Tibial artery (tissue), 4 donors: ENCODE measurements at places on chromosomes 4 and X.

DNA sequence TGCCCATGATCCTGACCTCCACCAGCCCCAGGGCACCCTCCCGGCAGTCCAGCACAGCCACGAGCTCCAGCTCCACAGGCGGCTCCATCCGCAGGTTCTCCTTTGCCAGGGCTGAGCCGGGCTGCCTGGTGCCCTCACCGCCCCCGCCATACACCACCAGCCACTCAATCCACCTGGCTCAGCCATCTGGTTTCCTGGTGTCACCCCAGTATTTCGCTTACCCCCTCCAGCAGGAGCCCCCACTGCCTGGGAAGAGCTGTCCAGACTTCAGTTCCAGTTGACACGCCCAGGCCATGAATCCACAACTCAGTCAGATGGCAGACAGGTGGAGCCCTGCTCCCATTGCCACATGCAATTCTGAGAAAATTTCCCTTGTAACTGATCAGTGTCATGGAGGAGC is 3.9 kb downstream of the SHISA3 start:
- no peak for DNase-seq

GRCh38 chrX:16251782-16252181 is 84.5 kb downstream of the MAGEB17 start:
- no peak for DNase-seq

GRCh38 chr4:13766761-13767540 is 139.4 kb upstream of the BOD1L1 start:
- DNase-seq: no peak

DNA sequence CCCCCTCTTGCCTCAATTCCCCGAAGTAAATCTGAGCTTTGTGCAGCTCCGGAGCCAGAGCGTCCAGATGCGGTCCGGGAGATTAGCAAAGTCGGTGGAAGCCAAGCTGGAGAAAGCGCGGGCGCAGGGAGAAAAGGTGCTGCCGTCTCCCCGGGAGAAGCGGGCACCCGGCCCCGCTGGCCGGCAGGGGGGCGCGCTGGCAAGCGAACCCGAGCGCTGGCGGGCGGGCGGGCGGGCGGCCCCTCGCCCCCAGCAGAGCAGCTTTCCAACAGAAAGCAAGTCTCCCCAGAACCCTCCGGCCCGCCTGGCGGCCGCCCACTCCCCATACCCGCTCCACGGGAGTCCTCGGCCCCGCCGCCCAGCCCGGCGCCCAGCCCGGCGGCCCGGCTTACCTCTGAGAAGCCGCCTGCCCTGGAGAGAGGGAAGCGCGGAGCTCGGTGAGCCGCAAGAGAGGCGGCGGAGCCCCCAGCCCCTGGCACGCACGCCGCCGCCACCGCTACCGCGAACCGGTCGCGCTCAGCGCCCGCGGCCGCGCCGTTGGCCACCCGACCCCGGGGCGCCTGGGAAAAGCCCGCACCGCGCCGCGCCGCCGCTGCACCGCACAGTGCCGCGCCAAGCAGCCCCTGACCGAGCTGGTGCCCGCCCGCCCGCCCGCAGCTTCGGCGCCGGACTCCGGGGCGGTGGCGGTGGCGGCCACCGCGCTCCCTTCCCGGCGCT is 529 bp upstream of the CITED1 start:
- no peak for DNase-seq

GRCh38 chr4:183541752-183542040 is 36.8 kb downstream of the ING2 start:
- DNase-seq: no peak

GRCh38 chrX:74925225-74926088 is at the start of gene NEXMIF:
TSS of gene NEXMIF (minus strand) at chrX:74925452.
- DNase-seq: no peak

GRCh38 chr4:105979506-105979905 is 84.2 kb downstream of the NPNT start:
- DNase-seq: no peak

DNA sequence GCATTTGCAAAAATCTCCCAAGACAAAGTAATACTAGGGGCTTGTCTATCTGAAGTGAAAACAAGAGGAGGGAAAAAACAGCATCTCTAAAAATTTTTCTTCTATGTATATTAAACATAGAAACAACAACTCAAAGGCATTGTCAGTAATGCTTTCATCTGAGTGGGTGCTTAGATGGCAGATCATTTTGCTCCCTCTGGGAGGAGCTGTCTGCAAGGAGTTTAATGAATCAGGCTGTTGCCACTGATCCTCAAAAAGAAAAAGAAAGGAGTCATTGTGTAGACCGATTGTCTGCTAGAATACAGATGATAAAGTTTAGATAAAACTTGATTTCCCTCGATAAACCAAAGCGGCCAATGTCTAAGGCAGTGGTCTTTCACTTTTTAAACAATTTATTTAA is 49.7 kb upstream of the KLHL8 start:
- DNase-seq: no peak

DNA sequence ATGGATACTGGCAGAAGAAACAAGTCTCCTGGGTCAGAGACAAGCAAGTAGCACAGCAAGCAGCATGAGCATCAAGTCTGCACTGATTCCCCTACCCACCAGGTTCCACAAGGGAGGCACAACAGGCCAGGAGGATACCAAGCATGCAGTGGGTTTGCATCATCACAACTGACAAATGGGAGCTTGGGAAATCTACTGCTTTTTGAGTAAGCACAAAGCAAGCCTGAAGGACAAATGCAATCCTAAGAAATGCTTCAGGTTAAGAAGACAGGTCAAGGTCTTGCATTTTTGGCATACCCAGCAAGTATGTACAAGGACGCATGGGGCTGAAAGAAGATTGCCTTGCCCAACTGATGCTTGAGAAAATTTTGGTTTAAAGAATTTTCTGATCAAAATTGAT is 279.6 kb downstream of the PDGFC start:
- DNase-seq: no peak

DNA sequence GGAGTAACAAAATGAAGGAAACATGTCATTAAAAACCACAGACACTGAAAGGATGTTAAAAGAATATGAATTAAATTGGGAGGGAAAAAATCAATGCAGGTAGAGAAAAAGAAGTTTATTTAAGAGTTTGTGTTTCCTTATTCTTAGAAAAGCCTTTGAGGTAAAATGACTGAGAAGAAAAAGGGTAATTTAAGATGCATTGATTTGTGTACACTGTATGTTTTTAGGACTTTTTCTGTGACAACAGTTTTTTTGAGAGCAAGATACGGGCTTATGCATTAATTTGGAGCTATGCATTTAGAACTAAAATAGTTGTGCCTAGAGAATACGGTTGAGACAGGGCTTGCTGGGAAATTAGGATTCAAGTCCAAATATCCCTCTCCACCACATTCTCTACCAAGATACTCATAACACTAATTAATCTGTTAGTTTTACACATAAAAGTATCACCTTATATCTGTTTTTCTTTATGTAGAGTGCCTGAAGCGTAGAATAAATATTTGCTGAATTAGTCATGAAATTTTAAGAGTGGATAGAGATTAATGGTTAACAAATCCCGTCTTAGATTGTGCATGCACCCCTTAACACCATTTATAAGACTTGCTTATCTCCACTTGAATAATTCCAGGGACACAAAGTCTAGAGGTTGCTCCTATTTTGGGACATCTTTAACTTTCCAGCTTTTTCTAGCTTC is 232.5 kb downstream of the PCDH7 start:
- DNase-seq: no peak

DNA sequence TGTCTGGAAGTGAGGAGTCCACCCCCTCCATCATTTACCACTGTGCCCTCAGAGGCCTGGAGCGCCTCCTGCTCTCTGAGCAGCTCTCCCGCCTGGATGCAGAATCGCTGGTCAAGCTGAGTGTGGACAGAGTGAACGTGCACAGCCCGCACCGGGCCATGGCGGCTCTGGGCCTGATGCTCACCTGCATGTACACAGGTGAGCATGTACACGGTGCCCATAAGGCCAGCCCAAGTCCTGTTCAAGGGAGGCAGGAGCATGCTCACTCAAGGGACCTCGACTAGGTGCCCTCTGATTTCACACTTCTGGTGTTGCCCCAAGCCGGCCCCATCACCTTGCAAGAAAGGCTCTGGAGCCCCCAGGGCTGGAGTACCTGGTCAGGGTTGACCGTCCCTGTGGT is 13.4 kb upstream of the MSANTD1 start:
- DNase-seq: no peak

GRCh38 chrX:16931371-16931770 is 15.1 kb upstream of the REPS2 start:
- no peak for DNase-seq

DNA sequence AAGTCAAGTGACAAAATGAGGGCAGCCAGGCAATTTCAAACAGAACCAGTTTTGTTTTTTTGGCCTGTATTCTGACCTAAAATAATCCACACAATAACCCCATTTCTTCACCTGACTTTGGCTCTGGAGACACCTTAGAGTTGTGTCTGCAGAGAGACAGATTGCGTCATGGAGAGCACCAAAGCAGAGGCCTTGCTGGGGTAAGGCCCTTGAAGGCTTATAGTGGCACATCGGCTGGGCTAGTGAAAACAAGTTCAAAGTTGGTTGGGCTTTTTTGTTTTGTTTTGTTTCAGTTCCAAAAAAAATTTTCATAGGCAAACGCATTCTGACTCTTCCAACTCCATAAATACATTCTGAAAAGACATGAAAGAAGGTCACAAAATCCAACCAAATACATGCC is 34.4 kb downstream of the PARM1 start:
- DNase-seq: peak; percentile 76

DNA sequence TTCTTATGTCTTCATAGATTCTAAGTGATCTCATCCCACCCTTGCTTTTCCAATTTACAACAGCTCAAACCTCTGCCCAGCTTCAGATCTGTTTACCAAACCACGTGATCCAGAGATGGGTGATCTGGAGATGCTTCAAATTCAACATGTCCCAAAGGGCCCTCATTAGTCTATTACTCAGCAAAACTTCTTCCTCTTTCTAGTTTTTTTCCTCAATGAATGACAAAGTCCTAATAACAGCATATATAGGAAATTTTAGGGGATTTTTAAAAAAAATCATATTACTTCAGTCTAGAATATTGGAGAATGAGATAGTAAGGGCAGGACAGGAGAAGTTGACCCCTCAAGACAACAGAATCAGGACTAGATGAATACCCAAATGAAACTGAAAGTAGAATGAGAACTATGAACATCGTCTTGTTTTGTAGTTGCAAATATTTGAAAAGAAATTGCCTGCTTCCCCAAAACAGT is 127.1 kb downstream of the CFAP299 start:
- DNase-seq: no peak

DNA sequence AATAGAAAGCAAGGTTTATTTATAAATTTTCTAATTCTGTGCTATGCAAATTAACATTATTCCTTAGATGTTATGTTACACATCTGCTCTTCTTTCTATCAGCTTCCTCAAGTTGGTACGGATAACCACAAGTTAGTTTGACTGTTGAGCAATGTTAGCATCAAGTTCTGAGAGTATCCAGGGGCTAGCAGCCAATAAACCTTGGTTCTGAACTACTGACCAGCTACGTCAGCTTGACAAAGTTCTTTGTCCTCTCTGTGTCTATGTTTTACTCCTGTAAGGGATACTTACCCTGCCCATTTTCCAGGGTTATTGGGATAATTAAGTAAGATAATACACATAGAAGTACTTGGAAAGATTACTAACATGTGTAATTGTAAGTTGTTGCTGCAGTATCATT is 8.1 kb upstream of the TEX13A start:
- no peak for DNase-seq

DNA sequence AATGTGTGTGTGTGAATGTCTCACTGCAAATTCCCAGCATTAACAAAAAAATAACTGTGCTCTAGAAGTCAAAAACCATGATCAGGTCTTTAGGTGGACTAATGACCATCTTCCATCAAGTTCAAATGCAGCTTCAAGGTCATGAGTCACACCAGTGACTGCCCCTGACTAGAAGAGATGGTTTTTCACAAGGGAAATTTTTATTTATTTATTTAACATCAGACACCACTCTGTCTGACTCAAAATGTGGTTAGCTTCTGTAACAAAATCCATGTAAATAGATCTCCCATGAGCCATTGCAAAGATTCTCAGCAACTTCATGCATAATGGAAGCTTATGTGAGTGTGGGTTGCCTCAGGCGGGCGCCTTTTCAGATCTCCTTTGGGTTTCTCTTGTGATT is 219.2 kb downstream of the KIT start:
- DNase-seq: no peak

GRCh38 chrX:22122510-22122909 is 90.4 kb downstream of the PHEX start:
- peak; percentile 69 for DNase-seq

DNA sequence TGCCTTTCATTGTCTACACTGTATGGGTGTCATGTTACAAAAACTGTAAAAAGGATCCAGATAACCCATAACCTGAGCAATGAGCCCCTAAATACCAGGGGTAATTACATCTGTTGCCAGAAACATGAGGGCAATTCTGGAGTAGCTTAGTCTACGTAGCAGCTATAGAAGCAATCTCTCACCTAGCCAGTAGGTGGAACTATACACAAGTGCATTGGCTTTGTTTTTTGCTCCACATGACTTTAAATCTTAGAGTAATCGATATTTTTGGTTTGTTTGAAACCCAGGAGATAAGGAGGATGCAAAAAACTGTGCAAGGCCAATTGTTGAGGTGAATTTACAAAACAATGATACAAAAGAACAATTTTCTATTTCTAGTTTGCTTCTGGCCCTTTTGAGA is 57.5 kb downstream of the GPR82 start:
- DNase-seq: no peak

- DNase-seq: no peak
Measured at GRCh38 chr4:73438582-73439215, 2.7 kb downstream of the AFP start.

- no peak for DNase-seq
Measured at GRCh38 chr4:52641854-52642563, 17.1 kb downstream of the USP46 start.

- no peak for DNase-seq
Measured at GRCh38 chr4:37896206-37896860, 5.4 kb downstream of the TBC1D1 start.

- no peak for DNase-seq
Measured at GRCh38 chr4:67770422-67770821, 16.2 kb upstream of the GNRHR start.

DNA sequence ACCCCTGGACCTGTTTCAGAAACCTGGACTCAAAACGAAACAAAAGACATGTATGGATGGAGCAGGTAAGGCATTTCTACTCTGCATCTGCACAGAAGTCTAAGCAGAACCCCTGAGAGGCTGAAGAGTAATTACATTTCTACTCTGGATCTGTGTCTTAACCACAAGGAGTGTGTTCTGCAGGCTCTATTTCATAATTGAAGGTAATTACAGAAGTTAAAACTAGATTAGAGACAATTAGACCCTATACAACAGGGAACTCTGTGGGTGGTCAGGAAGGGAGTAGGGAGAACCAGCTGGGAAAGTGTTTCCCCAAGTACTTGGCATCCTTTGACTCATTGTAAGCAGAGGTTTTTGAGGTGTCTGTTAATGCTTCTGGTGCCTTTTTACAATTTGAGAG is 69.8 kb downstream of the IGSF1 start:
- no peak for DNase-seq

GRCh38 chr4:2925931-2926860 is 37.0 kb downstream of the NOP14 start:
- peak; percentile 18 for DNase-seq

- DNase-seq: no peak
Measured at GRCh38 chrX:103347682-103348397, 8.5 kb upstream of the TCEAL9 start.
